ENCODE measurements at places on chromosomes 7 and 10. TPM values are rescaled to one million over a fixed set of nuclear protein-coding genes. Genes with fewer than 3 reads are reported as not detected.

Gene LFNG
- 15.2 TPM for total RNA-seq

Gene UCN3
- total RNA-seq: not detected

Gene PRR15
- 5.0 TPM for total RNA-seq

Gene ACTL6B
- not detected for total RNA-seq

Measured in A549 treated with dexamethasone at 1 μM for 4 hours (cell line).